ENCODE measurements at places on chromosomes 6 and 20. TPM values are rescaled to one million over a fixed set of nuclear protein-coding genes. Genes with fewer than 3 reads are reported as not detected.
A peak's percentile ranks its signal among the peaks of the same experiment; 100 is the strongest.

DNA sequence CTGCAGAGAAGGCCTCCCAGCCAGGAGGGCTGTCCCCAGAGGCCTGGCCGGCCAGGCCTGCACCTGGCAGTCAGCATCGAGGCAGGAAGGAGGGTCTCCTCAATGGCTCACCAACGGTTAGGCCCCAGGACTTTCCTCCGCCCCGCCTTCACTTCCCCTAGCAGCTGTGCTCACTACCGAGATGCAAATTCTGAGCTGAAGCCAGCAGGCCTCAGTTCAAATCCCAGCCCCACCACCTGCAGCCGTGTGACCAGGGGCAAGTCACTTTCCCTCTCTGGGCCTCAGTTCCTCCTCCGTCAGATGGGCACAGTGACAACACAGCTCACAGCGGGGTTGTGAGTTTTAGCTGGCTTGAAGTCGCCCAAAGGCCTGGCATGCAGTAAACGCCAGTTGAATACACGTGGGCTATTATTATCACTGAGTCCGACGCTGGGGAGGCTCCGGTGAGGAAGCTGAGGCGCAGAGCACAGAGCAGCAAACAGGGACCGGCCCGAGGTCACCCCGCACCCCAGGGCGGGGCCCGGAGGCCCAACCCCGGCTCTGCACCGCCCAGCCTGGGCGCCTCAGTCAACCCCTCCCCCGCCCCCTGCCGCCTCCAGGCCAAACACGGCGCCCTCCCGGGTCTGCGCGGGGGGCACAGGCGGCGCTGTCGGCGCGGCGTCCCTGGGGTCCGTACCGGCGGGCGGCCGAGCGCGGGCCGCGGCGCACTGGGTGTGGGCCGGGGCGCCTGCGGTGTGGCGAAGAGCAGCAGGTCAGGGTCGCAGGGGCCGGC, 671 bp downstream of the E2F1 start:
- no peaks in the 10 kb centered on the region for H3K36me3 ChIP-seq
- H3K4me3 ChIP-seq, result peak overlapping the region; percentile 46
- no peaks in the 10 kb centered on the region for H3K27me3 ChIP-seq
- H3K4me1 ChIP-seq, result peaks cover 11% of the 10 kb centered on the region
- DNase-seq, result no peak

GRCh38 chr6:16884526-16884925, 123.3 kb upstream of the ATXN1 start:
- no peaks in the 10 kb centered on the region for H3K27me3 ChIP-seq
- H3K4me1 ChIP-seq, result no peaks in the 10 kb centered on the region
- DNase-seq, result no peak
- H3K4me3 ChIP-seq, result no peak overlapping the region
- H3K27ac ChIP-seq, result no peak overlapping the region
- no peaks in the 10 kb centered on the region for H3K36me3 ChIP-seq

DNA sequence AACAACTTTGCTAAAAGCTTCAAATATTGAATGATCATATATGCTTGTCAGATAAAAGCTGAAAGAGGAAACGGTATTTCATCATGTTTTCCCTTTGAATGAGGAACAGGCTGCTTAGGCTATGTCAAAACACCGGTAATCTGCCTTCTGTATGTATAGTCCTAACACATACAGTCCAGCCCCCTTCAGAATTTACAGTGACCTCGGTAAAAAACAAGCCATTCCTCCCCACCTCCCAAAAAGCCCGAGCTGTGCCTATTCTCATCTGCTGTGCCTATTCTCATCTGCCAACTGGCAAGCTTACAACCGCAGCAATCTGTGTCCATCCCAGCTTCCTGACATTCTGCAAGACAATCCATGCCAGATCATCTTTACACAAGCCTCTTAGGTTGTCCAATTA, 26.8 kb upstream of the UBE2J1 start:
- H3K27ac ChIP-seq, result peak overlapping the region; percentile 62
- no peaks in the 10 kb centered on the region for H3K4me1 ChIP-seq
- DNase-seq, result no peak
- no peak overlapping the region for H3K4me3 ChIP-seq
- H3K36me3 ChIP-seq, result no peaks in the 10 kb centered on the region

DNA sequence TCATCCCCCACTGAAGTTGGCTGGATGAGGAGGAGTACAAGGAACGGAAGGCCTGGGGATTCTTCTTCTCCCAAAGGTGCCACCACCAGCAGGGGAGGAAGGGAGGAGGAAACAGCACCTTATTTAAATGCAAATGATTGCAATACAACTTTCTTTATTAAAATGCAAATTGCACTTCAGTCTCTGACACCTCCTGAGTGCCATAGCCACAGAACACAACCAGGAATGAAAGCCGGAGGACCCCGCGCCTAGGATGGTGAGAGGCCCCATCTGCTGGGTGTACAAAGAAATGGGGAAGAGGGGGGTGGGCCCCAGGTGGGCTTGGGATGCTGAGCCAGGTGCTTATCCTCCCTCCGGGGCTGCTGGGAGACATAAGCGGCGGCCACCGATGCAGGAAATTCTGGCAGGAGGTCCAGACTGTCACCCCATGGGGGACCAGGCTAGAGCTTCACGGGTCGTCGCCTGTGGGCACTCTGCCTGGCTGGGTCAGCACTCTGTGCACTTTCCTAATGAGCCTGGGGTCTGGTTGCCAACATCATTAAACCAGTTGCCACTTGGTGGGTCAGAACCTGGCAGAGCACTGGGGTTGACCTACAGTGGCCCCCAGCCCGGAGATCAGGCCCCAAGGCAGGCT, 154.2 kb upstream of the MLN start:
- DNase-seq, result no peak
- H3K4me3 ChIP-seq, result no peak overlapping the region
- no peaks in the 10 kb centered on the region for H3K27me3 ChIP-seq
- no peaks in the 10 kb centered on the region for H3K4me1 ChIP-seq
- no peak overlapping the region for H3K27ac ChIP-seq

DNA sequence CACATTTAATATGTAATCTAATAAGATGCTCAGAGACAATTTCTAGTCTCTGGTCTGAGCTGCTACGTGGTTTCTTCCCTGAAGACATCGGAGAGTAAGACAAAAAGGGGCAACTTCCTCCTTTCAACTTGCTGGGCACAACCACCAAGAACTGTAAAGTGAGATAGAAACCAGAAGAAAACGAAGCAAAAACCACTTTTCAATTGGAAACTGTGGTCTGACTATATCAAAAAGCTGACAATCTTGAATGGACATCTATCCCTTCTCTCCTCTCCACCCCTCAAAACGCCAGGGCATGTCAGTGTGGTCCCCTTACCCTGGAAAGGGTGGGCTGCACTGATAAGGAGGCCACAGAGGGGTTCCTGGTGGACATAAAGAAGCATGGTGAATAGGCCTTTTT, 269.1 kb downstream of the CD83 start:
- no peak overlapping the region for H3K4me3 ChIP-seq
- no peak overlapping the region for H3K27ac ChIP-seq
- H3K27me3 ChIP-seq, result no peaks in the 10 kb centered on the region
- no peak for DNase-seq
- H3K36me3 ChIP-seq, result no peaks in the 10 kb centered on the region

DNA sequence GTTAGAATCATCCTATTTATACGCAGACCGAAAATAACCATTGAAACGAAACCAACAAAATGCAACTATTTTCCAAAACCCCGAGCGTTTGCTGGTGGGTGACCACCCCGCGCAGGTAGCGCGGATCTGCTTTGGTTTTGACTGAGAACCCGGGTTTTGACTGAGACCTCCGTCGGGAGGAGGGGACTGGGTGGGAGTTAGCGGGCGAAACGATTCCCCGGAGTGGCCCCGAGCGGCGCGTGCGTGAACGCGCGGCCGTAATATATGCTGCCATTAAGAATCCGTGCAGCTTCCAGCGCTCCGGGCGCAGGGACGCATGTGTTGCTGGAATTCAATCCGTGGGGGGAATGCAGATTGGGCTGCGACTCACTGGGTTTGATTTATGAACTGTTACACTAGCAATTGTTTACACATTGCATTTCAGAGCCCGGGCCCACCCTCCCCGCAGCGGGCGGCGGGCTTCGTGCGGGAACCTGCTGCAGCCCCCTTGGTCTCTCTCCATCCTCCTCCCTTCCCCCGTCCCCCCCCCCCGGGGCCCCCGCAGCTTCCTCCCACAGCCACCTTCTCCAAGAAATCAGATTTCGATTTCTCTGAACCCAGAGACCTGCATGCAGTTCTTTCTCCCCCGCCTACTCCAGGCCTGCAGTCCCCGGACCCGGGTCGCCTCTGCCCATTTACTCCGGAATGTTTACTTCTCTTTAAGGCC, 9.9 kb downstream of the NRN1 start:
- DNase-seq, result no peak
- H3K4me3 ChIP-seq, result peak overlapping the region; percentile 47
- no peaks in the 10 kb centered on the region for H3K36me3 ChIP-seq
- H3K4me1 ChIP-seq, result peaks cover 7% of the 10 kb centered on the region
- H3K27ac ChIP-seq, result peak overlapping the region; percentile 84

DNA sequence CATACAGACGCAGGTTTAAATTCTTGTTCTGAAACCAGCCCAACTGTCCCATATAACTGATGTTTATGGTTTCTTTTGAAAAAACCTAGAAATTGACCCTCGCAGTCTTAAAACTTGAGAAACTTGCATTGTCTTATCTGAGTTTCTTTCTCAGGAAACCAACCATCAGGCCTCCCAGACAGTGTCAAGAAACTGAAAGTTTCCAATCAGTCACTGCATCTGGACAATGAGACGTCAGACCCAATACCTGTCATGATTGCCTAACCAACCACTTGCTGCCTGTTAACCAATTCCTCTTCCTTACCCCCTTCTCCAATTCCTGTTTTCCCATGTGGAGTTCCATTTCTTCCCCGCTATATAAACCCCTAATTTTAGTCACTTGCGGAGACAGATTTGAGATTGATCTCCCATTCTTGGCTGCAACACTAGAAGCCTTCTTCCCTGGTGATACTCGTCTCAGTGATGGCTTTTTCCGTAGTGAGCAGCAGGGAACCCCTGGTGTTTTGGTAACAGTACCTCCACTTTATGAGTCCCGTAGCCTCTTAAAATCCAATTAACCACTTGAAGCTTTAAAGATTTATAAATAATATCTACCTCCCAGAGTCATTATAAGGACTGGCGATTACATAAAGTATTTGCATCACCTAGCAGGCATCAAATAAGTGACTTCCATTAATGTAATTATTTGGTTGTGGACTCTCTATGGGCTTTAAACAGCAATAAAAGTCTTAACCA, 49.3 kb downstream of the GPR63 start:
- no peak for DNase-seq
- no peak overlapping the region for H3K27ac ChIP-seq
- H3K4me3 ChIP-seq, result no peak overlapping the region
- H3K4me1 ChIP-seq, result no peaks in the 10 kb centered on the region
- H3K27me3 ChIP-seq, result no peaks in the 10 kb centered on the region

- no peaks in the 10 kb centered on the region for H3K36me3 ChIP-seq
- no peaks in the 10 kb centered on the region for H3K4me1 ChIP-seq
- no peak overlapping the region for H3K27ac ChIP-seq
- DNase-seq, result no peak
Observed at GRCh38 chr6:4637691-4638433, 138.3 kb upstream of the CDYL start.

GRCh38 chr6:15061908-15062515, 183.9 kb upstream of the JARID2 start:
- H3K4me3 ChIP-seq, result no peak overlapping the region
- no peaks in the 10 kb centered on the region for H3K27me3 ChIP-seq
- DNase-seq, result no peak
- H3K4me1 ChIP-seq, result no peaks in the 10 kb centered on the region

- no peaks in the 10 kb centered on the region for H3K27me3 ChIP-seq
- H3K4me1 ChIP-seq, result no peaks in the 10 kb centered on the region
- no peak overlapping the region for H3K4me3 ChIP-seq
- DNase-seq, result no peak
- no peaks in the 10 kb centered on the region for H3K36me3 ChIP-seq
Observed at GRCh38 chr6:68013780-68014515, 621.1 kb upstream of the ADGRB3 start.

DNA sequence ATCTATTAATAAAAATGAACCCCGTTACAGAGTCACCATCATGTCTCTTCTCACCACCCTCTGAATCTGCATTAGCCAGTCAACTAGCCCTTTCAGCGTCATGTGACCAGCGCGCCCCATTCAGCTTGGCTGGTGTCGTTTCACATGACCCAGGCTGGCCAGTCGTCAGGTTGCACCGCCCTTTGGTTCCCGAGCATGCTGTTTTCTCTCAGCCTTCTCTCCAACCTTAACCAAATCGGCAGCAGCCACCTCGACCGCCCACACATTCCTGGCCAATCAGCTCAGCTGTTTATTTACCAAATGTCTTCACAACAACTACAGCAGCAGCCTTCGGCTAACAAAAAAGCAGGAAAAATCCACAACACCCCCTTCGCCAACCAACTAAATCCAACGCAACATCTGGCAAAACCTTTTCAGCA, 5.6 kb downstream of the SRSF3 start:
- H3K4me1 ChIP-seq, result peaks cover 50% of the 10 kb centered on the region
- H3K36me3 ChIP-seq, result peaks cover 85% of the 10 kb centered on the region
- no peak for DNase-seq
- no peaks in the 10 kb centered on the region for H3K27me3 ChIP-seq
- no peak overlapping the region for H3K27ac ChIP-seq
- H3K4me3 ChIP-seq, result peak overlapping the region; percentile 64

GRCh38 chr20:516799-517198, 26.8 kb downstream of the CSNK2A1 start:
- H3K27ac ChIP-seq, result no peak overlapping the region
- H3K4me3 ChIP-seq, result no peak overlapping the region
- no peak for DNase-seq
- no peaks in the 10 kb centered on the region for H3K27me3 ChIP-seq
- peaks cover 8% of the 10 kb centered on the region for H3K4me1 ChIP-seq

DNA sequence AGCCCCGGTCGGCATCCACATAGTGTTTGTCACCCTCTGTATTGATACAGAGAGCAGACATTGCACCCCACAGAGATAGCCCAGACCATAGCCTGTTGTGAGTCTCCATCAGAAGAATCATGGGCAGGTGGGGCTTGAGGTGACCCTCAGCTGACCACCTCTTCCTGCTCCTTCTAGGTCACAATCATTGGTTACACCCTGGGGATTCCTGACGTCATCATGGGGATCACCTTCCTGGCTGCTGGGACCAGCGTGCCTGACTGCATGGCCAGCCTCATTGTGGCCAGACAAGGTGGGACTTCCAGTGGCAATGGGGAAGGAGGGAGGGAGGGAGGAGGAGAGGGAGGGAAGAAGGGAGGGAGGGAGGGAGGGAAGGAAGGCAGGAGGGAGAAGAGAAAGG, 61.4 kb upstream of the RIN2 start:
- peaks cover 7% of the 10 kb centered on the region for H3K4me1 ChIP-seq
- H3K27me3 ChIP-seq, result no peaks in the 10 kb centered on the region
- no peak for DNase-seq
- no peak overlapping the region for H3K4me3 ChIP-seq

DNA sequence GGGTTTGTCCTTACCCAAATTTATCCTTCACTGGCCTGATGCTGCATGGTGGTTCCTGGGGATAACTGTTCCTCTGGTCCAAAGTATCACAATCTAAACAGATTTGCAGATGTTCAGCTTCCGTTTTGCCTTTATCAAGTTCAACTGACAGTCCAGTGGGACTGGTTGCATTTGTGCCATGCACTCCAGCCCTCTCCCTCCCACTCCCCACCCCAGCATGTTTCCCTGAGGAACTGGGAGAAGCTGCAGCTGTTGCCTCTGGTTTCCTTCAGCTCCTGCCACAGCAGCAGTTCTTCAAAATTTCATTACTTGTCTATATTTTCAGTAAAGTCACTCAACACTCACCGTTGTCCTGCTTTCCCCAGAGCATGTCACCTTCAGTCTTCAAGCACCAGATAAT, 39.5 kb upstream of the KIF16B start:
- H3K27me3 ChIP-seq, result no peaks in the 10 kb centered on the region
- H3K27ac ChIP-seq, result no peak overlapping the region
- H3K4me1 ChIP-seq, result no peaks in the 10 kb centered on the region
- H3K36me3 ChIP-seq, result no peaks in the 10 kb centered on the region
- no peak overlapping the region for H3K4me3 ChIP-seq

Gene TCF21
- 41.6 TPM for total RNA-seq

Gene FKBP1C
- total RNA-seq, result 1.3 TPM

Gene ANKRD66
- total RNA-seq, result not detected

Gene PRKN
- 2.1 TPM for total RNA-seq

Gene PPIL1
- total RNA-seq, result 24.5 TPM

Data from left lung (tissue), 14 donors.